CD4-positive, alpha-beta T cell treated with Interleukin-6 at 100 ng/mL for 8 hours (primary cell): ENCODE measurements at places on chromosomes 4 and X.

DNA sequence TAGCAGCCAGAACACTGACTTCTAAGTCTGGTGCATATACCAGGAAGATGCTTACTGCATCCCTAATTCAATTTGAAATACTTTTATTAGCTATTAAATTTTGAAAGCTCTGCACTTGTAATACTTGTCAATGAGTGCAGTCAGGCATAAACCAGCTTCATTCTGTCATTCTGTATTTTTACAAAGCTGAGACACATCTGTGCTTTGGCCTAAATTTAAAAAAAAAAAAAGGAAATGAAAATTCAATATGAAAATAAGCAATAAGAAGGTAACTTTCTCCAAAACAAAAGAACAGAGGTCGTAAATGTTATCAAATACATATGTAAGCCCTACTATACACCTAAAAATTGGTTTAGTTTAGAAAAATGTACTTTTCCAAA is 7.0 kb downstream of the SMIM14 start:
- no peak for DNase-seq

DNA sequence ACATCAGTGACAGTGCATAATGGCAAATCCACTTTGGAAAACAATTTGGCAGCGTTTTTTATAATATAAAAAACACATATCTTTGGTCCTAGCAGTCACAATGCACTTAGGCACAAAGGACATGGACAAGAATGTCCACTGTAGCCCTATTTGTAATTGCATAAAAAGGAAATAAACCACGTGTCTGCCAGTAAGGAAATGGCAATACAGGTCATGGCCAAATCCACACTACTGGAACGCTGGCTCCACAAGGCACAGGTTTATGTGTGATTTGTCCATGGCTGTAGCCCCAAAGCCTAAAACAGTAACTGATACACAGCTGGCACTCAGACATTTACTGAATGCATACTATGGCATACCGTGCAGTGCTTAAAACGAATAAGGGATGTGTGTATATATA is 69.7 kb downstream of the CD99L2 start:
- DNase-seq = no peak

GRCh38 chrX:17082831-17083230 is 136.4 kb downstream of the REPS2 start:
- no peak for DNase-seq

- DNase-seq = no peak
Observed at GRCh38 chr4:61301271-61301670, 101.1 kb downstream of the ADGRL3 start.

DNA sequence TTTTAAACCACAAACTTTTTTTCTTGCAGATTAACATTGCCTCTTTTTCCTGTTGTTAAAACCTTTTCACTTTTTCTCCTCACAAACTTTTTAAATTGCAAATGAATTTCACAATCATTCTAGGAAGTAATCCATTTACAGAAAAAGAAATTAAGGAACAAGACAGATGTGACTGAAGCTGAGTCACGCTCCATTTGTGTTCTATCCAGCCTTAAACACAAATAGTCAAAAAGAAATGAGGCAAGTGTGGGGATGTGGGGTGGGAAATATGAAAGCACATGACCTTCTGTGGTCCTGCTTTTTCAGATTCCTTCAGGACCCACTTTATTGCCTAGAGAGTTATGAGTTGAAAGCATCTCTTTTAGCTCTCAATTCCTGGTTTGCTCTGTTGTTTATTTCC is 197.0 kb downstream of the ADGRL3 start:
- DNase-seq = no peak

DNA sequence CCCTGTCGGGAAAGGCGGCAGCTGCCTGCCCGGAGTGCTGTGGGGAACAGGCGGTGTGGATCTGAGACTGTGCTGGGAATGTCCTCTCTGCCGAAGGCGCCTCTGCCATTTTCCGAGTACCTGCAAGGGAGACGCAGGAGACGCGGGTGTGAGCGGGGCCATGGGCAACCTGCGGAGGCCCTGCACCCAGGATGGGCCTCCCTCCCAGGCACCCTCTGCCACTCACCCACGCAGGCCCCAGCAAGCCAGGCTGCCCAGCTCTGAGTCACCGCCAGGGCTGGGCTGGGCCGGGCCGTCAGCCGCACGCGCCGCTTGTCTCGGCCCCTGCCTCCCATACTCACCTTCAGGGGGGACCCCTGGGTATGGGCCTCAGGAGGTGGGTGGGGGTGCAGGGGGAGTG is 3.5 kb upstream of the FGFR3 start:
- no peak for DNase-seq

DNA sequence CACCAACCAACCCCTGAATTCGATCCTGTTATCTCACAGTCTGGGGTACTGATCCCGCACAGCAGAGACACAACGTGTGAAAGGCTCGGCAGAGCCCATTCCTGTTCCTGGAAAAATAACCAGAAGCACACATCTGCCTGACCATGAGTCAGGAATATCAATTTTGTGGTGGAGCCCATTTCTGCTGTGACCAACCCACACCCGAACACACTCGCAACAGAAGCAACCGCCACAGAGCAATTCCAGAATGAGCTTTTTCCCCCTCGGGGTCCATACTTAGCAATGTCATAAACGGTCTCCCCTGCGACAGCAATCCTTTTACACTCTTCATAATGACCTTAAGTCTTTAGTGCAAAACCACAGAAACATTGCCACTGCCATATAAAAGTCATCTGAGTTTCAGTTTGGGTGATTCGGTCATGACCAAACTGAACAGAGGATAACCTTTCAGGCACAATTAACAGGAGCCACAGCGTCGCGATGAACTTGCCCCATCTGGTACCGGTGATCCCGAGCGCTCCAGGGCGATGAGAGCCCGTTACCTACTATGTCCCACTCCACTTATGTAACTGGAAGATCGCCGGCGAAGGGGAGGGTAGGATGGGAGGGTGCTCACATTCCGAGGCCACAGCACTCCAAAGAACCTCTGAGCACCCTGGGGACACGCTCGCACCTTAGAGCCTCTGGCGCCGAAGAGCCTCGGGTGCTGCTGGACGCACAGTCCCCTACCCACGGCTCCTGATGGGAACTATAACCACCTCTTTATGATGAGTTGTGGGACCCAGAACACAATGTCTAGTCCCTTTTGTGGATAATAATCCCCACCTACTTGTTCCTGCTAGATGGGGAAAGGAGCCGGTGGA is 1.1 kb downstream of the MECP2 start:
- no peak for DNase-seq

DNA sequence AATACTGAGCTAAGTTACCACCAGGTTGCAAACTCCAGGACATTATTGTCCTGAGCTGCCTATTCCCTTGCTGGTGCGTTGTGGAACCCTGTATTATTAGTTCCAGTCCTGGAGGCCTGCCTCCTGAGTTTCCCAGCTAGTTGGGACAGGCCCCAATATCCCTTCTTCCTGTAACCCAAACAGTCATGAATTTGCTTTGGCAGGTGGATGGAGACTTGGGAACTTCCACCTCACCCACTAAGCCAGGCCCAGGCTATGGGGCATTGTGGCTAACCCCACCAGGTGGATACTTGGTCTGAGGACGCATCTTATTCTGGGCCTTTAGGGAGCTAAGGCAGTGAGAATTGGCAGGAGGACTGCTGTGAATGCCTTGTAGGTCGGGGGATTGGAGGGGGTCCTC is 5.0 kb downstream of the RBM3 start:
- no peak for DNase-seq

DNA sequence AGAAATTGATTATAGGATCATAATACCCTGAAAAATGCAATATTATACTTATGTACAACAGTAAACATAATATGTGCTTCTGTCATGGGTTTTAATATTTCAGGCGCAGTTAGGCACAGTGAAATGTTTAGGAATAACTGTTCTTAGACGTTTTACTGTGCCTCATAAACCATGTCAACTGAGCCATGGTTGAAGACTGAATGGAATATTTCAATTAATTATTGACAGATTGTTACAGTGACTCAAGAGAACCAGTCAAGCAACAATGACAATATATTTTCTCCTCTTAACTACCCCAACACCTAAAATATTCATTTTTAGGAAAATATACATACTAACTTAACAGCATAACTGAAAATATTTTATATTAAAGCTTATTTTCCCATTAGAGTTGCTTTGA is 852.7 kb upstream of the FRG1 start:
- DNase-seq = no peak

- DNase-seq = no peak
Observed at GRCh38 chrX:68396953-68397352, 36.3 kb downstream of the OPHN1 start.

GRCh38 chr4:17613761-17614415 is 553 bp upstream of the MED28 start:
- DNase-seq = peak; percentile 4

DNA sequence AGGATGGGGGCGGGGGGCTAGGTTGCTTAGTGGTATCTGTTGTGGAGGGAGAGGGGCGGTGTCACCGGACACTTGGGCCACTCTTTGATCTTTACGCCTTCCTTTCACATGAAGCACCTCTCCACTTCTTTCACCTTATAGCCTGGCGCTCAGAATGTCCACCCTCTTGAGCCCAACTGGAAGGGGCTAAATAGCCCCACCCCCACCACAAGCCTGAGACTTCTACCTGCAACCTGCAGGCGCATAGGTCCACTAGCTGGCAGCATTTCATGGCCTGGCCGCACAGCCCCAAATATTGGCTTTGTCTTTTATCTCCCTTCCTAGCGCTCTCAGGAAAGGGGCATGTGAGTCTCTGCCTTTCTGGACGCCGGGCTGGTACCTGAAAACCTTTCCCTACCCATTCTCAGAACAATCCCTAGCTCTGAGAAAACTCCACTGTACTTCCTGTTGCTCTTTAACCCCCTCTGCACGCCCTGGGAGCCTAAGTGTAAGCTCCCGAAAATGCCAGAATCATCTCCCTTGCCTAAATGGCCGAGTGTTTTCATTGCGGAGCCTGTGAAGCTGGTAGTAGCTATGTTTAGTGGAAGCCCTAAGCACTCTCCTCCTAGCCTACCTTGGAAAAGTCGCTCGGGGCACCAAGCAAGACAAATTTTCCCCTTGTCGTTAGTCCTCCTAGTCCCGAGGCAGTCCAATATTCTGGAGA is 1.2 kb upstream of the TRPC5 start:
- DNase-seq = no peak

GRCh38 chrX:153342762-153343558 is 9.0 kb downstream of the ZNF275 start:
- no peak for DNase-seq

GRCh38 chrX:71999535-71999934 is 88.9 kb downstream of the NHSL2 start:
- DNase-seq = no peak

DNA sequence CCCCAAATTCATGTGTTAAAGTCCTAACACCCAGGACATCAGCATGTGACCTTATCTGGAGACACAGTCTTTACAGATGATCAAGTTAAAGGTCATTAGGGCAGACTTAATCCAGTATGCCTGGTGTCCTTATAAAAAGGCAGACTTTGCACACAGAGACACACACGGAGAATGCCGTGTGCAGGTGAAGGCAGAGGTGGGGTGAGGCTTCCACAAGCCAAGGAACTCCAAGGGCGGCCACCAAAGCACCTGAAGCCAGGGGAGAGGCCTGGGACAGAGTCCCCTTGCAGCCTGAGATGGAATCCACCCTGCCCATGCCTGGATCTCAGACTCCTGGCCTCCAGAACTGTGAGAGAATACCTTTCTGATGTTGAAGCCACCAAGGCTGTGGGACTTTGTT is 26.1 kb upstream of the SORCS2 start:
- DNase-seq = no peak

DNA sequence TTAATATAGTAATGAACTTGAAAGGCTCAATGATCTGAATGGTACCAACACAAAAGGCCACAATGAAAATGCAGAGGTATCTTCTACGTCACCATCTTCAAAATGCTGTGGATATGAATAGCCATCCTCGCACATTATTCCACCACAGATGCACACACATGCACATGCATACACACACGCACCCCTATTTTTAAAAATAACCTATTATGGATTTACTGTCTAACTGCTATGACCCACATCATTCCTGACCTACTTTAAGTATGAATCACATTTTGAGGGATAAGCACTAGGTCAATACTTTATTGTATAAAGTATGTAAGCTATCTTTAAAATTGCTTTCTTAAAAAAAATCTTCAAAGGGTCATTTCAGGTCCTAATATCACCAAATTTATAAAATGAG is 24.4 kb upstream of the CORIN start:
- no peak for DNase-seq

- no peak for DNase-seq
Observed at GRCh38 chr4:11455201-11455835, 26.6 kb upstream of the HS3ST1 start.

GRCh38 chr4:57074744-57075143 is 35.4 kb downstream of the IGFBP7 start:
- no peak for DNase-seq

DNA sequence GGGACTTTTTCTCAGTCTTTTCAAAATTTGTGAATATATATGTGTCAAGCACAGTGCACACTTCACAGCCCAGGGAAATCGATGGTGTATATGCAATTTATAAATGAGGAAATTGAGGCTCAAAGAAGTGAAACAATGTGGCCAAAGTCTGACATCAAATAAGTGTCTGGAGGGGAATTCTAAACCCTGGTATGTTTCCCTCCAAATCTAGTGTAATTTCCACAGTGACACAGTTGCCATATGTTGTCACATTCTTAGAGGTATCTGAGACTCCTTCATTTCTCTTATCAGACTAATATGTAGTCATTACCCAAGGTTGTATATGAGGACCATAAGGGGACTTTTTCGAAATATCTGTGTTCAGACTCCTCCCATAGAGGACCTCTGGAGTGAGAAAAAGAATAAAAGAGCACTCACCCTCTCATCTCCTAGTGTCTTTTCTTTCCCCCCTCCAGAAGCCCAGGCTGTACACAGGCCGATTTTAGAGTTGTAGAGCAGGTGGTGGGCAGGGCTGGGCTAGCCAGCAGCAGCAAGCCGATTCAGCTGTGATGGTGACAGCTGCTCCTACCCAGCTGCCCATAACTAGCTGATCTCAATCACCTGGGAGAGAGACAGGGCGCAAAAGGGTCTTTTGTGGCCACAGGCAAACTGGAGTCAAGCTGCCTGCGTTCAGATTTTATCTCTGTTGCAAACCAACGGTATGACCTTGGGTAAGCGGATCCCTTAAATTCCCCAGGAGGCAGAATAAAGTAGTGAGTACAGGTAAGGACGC is 55.1 kb downstream of the CLCN5 start:
- DNase-seq = no peak

- DNase-seq = no peak
Observed at GRCh38 chrX:42491137-42491907, 286.6 kb downstream of the PPP1R2C start.

- no peak for DNase-seq
Observed at GRCh38 chr4:25283948-25284347, 28.6 kb upstream of the ZCCHC4 start.

DNA sequence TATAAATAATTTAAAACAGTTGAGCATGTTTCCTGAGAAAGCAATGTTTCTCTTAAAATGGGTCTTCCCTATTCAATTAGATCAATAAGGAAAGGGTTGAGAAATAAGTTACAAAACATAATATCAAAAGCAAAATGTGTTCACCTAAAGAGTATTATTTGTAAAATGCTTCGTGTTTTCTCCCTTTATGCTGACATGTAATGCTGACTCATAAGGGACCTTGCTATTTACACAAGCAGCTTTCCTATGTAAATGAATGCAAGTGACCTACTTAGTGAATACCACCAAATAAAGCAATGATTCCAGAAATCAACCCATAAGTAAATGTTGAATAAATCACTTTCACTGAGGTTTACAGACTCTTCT is 91.5 kb downstream of the ELOVL6 start:
- DNase-seq = no peak
